ENCODE measurements at places on chromosomes 2 and 18.

DNA sequence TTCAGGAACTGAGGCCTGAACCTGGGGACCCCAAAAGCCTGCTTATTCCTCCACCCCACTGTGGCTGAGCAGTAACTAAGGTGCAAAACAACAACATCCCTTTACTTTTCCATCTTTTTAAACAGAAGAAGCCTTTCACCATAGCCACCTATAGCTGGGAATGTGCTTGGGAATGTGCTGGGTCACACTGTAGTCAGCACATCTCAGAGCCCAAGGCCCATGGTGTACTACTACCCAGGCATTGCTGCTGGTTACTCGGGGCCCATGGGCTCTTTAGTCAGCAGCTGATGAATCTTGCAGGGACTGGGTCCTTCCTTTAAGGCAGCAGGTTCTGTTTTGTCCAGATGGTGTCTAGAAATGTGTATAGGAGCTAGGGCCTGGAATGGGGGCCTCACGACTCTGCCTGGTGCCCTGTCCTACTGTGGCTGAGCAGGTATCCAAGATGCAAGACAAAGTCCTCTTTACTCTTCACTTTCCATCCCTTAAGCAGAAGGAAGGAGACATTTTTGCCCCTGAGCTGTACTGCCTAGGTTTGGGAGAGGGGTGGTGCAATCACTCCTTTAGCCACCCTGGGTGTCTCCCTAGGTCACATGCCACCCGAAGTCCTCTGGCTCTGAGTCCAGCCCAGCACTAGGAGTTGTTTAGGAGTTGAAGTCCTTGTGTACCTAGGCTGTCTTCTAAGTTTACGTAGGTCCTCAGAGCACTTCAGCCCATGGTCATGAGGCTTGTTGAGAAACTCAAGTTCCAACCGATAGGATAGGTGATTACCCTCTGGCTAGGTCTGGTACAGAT is 70.1 kb downstream of the OXER1 start:
- peaks cover 9% of the 10 kb centered on the region for H3K4me1 ChIP-seq
- H3K4me3 ChIP-seq = no peak overlapping the region
- no peaks in the 10 kb centered on the region for H3K27me3 ChIP-seq
- no peak for DNase-seq
- peak overlapping the region; percentile 50 for H3K27ac ChIP-seq

DNA sequence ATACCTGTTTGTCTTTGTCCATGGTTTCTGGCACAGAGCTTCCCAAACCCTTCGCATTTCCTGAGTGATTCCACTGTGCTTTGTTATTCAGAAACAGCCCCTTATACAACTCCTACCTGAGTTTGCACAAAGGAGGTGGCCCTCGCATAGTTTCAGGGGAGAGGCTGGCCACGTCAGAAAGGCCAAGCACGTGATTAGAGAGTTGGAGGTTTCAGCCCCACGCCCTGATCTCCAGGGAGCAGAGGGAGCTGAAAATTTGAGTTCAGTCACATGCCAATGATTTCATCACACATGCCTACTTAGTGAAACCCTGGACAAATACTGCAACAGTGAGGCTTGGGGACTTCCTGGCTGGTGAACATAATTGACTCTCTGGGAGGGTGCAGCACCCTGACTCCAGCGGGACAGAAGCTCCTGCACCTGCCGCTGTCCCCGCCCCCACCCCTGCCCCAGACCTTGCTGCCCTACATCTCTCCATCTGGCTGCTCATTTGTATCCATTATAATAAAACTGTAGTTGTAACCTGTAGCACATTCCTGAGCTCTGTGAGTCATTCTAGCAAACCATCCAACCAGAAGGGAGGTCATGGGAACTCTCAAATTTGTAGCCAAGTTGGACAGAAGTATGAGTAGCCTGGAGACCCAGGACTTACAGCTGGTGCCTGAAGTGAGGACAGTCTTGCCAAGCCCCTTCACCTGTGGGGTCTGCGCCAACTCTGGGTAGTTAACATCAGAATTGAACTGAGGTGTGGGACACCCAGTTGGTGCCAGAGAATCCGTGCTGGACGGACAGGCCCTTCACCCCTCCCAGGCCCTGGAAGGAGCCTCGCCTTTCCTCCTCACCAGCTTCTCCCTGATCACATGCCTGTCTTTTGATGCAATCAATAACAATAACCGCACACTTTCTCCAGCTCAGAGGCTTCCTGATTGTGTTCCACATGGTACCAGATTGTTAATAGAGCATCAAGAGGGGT is 224.3 kb downstream of the ANAPC1 start:
- H3K27me3 ChIP-seq = no peaks in the 10 kb centered on the region
- no peak overlapping the region for H3K4me3 ChIP-seq
- H3K27ac ChIP-seq = no peak overlapping the region
- no peak for DNase-seq

GRCh38 chr2:232888839-232889529 is 18.9 kb downstream of the SNORC start:
- DNase-seq = peak; percentile 35
- peaks cover 16% of the 10 kb centered on the region for H3K27me3 ChIP-seq
- H3K36me3 ChIP-seq = no peaks in the 10 kb centered on the region
- H3K4me3 ChIP-seq = no peak overlapping the region
- H3K27ac ChIP-seq = no peak overlapping the region
- H3K4me1 ChIP-seq = no peaks in the 10 kb centered on the region

DNA sequence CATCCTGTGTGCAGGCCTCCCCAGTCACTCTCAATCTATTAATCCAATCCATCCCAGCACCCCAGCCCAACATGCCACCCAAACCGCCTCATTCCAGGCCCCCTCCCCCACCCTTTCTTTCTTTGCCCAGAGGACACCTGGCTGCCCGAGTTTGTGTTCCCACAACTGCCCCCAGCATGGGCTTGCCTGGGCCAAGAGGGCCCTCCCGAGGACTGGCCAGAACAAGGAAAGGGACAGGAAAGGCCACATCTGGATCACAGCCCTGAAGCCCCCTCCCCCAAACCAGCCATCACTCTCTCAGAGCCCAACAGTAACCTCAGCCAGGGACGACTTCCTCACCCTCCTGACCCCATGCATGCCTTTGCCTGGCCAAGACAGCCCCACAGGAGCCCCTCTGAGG is 1.2 kb downstream of the TNS1 start:
- no peaks in the 10 kb centered on the region for H3K4me1 ChIP-seq
- H3K4me3 ChIP-seq = no peak overlapping the region
- H3K36me3 ChIP-seq = no peaks in the 10 kb centered on the region
- peaks cover 14% of the 10 kb centered on the region for H3K27me3 ChIP-seq
- no peak overlapping the region for H3K27ac ChIP-seq

- no peak overlapping the region for H3K27ac ChIP-seq
- H3K4me1 ChIP-seq = no peaks in the 10 kb centered on the region
- H3K36me3 ChIP-seq = no peaks in the 10 kb centered on the region
- DNase-seq = no peak
- no peak overlapping the region for H3K4me3 ChIP-seq
Observed at GRCh38 chr2:196439760-196440159, 199.8 kb upstream of the CCDC150 start.

- H3K27ac ChIP-seq = no peak overlapping the region
- no peaks in the 10 kb centered on the region for H3K36me3 ChIP-seq
- H3K27me3 ChIP-seq = no peaks in the 10 kb centered on the region
- DNase-seq = no peak
- H3K4me3 ChIP-seq = no peak overlapping the region
- H3K4me1 ChIP-seq = peaks cover 21% of the 10 kb centered on the region
Observed at GRCh38 chr2:181051861-181052522, 71.6 kb downstream of the UBE2E3 start.

GRCh38 chr2:29837925-29838324 is 83.5 kb downstream of the ALK start:
- no peaks in the 10 kb centered on the region for H3K4me1 ChIP-seq
- H3K27ac ChIP-seq = no peak overlapping the region
- H3K4me3 ChIP-seq = no peak overlapping the region
- H3K27me3 ChIP-seq = peaks cover 56% of the 10 kb centered on the region
- H3K36me3 ChIP-seq = peaks cover 5% of the 10 kb centered on the region

- H3K27ac ChIP-seq = no peak overlapping the region
- no peak for DNase-seq
- no peaks in the 10 kb centered on the region for H3K36me3 ChIP-seq
- H3K4me3 ChIP-seq = no peak overlapping the region
Observed at GRCh38 chr2:135916207-135916606, 40.0 kb upstream of the MCM6 start.

GRCh38 chr2:73103018-73103542 is 9.7 kb downstream of the RAB11FIP5 start:
- no peak overlapping the region for H3K4me3 ChIP-seq
- H3K4me1 ChIP-seq = peaks cover 15% of the 10 kb centered on the region
- no peaks in the 10 kb centered on the region for H3K27me3 ChIP-seq
- DNase-seq = no peak

GRCh38 chr2:239238839-239239606 is 161.8 kb downstream of the HDAC4 start:
- H3K27ac ChIP-seq = no peak overlapping the region
- peaks cover 30% of the 10 kb centered on the region for H3K4me1 ChIP-seq
- H3K27me3 ChIP-seq = no peaks in the 10 kb centered on the region
- H3K36me3 ChIP-seq = no peaks in the 10 kb centered on the region
- DNase-seq = no peak

- DNase-seq = no peak
- no peak overlapping the region for H3K4me3 ChIP-seq
- peaks cover 4% of the 10 kb centered on the region for H3K36me3 ChIP-seq
- H3K27ac ChIP-seq = no peak overlapping the region
- H3K4me1 ChIP-seq = no peaks in the 10 kb centered on the region
- no peaks in the 10 kb centered on the region for H3K27me3 ChIP-seq
Observed at GRCh38 chr2:172380436-172381274, 46.7 kb upstream of the ITGA6 start.

DNA sequence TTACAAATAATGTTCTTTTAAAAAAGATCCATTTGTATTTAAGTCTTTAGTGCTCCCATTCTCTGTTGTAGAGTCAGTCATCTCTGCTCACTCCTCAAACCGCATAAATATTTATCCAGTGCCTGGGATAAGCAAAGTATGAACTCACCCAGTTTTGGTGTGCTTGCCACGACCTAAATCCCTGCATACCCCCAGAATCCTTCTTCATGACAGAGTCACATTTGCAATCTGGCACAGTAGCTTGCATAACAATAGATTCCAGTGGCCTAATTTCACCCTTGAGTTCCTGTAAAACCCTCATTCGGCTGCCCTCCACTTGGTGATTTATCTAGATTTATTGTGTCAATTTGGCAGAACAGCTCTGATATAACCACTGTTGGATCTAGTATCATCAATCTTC is 92.9 kb downstream of the DTNA start:
- no peak overlapping the region for H3K4me3 ChIP-seq
- peaks cover 13% of the 10 kb centered on the region for H3K4me1 ChIP-seq
- no peaks in the 10 kb centered on the region for H3K36me3 ChIP-seq
- peaks cover 5% of the 10 kb centered on the region for H3K27me3 ChIP-seq
- H3K27ac ChIP-seq = no peak overlapping the region

- H3K36me3 ChIP-seq = no peaks in the 10 kb centered on the region
- peaks cover 26% of the 10 kb centered on the region for H3K4me1 ChIP-seq
- no peak overlapping the region for H3K4me3 ChIP-seq
- H3K27ac ChIP-seq = no peak overlapping the region
Observed at GRCh38 chr2:223918671-223919134, 26.4 kb downstream of the WDFY1 start.

DNA sequence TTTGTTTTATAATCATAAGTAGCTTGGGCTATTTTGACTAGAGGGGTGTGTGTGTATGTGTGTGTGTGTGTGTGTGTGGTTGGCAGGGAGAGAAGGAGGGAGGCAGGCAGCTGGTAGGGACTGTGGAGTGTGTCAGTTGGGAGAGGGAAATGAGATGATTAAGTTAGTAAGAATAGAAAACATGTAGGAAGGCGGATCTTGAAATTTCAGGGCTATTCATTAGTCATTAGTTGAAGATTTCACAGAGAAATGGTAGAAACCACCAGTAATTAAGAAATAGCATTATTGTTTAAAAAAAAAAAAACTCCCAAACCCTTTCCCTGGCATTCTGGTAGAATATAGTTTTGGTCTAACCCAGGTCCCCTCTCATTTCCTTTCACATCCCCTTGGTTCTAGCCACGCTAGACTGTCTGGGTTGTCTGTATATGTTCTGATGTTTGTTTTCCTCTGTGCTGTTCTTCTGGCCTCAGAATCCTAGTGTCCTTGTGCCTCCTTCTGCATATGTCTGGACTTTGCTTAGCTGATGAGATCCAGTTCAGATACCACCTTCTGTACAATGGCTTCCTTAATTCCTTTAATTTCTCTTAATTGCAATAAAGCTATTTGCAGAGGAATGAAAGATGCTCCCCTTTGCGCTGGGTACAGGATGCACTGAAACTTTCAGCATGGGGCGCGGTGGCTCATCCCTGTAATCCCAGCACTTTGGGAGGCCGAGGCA is 161.6 kb downstream of the NEDD4L start:
- H3K4me3 ChIP-seq = no peak overlapping the region
- H3K36me3 ChIP-seq = no peaks in the 10 kb centered on the region

GRCh38 chr2:107622741-107623310 is 203.9 kb upstream of the RGPD4 start:
- H3K27ac ChIP-seq = no peak overlapping the region
- no peaks in the 10 kb centered on the region for H3K36me3 ChIP-seq
- DNase-seq = no peak
- no peak overlapping the region for H3K4me3 ChIP-seq

All from natural killer cell treated with Interleukin-12 subunit alpha and Interleukin-12 subunit beta and Interleukin-15 and Interleukin-18, amount 100 ng/mL, for 72 hours (primary cell).